ENCODE measurements at places on chromosomes 2 and 18.

- DNase-seq = no peak
Measured at GRCh38 chr18:3782901-3783300, 332.9 kb downstream of the TGIF1 start.

DNA sequence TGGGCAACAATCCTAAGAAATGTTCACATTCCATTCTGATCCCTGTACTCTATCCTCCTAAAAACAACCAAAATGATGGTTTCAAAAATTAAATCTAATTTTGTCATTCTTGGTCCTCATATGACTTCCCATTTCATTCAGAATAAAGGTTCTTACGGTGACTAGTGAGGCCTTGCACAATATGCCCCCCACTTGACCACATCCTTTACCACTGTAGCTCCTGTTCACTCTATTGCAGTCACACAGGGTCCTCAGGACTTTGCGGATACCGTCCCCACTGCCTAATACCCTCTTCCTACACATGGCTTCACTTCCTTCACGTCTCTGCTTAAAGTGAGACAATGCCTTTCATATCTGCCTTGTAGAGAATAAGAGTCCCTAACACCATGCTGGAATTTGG, 1058.7 kb upstream of the KLHL29 start:
- no peak for DNase-seq

DNA sequence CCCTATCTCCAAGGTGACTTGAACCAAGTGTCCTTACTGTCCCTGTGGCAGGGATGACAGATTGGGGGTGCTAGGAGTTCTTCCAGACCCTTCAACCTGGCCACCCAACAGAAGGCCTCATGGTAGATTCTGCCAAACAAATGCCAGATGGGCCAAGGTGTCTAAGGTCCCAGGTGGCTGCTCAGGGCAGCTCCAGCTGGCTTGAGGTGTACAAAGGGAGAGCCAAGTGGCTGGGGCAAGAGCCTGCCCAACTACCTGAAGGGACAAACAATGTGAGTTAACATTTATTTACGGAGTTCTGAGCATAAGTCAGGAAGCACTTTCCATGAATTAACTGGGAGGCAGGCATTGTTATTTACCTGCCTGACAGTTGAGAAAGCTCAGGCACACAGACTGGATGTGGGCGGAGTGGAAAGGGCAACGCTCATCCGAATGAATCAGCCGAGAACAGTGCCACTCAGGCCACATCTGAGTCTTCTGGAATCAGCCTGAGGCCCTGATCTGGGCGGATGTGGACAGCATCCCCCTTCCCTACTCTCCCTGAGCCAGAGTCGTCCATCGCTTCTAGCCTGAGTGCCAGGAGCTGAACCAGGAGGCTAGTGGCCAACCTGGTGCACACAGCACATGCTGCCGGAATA, 4.4 kb upstream of the KCNIP3 start:
- no peak for DNase-seq

DNA sequence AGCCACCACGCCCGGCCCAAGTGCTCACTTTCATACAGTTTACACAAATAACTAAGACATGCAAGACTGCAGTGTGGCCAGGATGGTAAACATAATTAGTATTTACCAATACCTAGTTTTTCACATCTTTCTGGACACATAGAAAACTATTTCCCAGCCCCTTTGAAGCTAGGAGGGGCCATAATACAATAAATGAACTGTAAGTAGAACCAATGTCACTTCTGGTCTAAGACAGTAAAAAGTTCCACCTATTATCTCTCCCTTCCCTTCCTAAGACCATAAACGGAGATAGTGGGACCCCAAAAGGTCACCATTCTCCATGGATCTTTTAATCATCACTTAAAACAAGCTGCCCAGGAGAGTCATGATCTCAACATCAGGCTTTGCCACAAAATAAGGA, 51.0 kb downstream of the NBAS start:
- no peak for DNase-seq

GRCh38 chr2:184598316-184599053, at the start of gene ZNF804A:
TSS of gene ZNF804A (plus strand) at chr2:184598529. CDS start at chr2:184598960, 431 bp downstream.
- peak; percentile 89 for DNase-seq

DNA sequence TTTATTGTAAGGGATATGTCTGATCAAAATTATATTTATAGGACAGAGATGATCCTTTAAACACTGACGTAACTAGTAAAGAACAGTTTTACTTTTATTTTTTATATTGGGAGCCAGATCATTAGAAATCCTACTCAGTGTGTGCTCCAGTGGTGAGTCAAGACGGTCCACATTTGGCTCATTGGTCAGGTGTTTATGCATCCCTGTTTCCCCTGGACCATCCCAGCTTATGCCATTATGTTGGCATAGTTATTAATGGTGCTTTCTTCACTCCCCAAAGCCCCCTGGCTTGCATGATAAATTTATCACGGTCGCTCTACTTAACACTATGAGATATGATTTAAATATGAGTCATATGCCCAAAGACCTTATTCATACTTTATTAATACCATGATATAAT, 293.4 kb downstream of the XIRP2 start:
- DNase-seq = no peak

DNA sequence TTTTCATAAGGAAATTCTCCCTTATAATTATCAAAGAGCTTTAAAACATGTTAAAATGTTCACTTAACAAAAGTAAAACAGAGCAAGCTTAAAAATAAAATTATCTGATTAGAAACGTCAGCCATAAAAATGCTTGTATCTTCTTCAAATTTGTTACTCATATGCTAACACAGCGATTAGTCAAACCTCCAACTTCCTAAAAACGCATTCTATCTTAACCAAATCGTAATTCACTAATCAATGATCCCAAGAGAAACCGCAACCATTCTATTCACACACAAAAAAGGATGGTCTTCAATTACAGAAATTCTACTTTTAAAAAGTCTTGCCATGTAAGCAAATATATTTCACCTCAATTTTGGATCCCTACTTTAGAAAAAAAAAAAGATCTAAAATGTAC, 1.9 kb downstream of the STK17B start:
- no peak for DNase-seq

- no peak for DNase-seq
Measured at GRCh38 chr2:233350708-233351107, 3.6 kb upstream of the DGKD start.

DNA sequence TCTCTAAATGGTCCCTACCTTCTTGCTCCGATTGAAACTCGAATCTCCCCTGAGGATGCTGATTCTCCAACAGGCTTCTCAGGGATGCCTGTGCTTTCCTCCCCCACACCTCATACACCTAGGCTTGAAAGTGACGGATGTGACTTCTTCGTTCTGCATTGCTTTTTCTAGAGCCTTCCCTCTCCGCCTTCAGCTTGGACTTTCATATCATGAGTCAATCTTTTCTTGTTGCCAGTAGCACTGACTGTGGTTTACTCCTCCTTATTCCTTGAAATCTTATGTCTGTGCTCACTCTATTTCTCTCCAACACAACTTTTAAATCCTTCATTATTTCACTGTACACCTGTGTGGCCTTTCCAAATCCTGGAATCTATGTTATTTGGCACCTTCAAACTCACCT, 451.4 kb downstream of the TMX3 start:
- no peak for DNase-seq

GRCh38 chr2:6845312-6845711, 20.4 kb downstream of the CMPK2 start:
- DNase-seq = no peak

GRCh38 chr18:50629148-50629631, 69.3 kb downstream of the MAPK4 start:
- peak; percentile 39 for DNase-seq

GRCh38 chr2:173400760-173401159, 46.1 kb downstream of the CDCA7 start:
- DNase-seq = peak; percentile 81

GRCh38 chr2:230097841-230098240, 29.1 kb upstream of the SLC16A14 start:
- DNase-seq = no peak

- no peak for DNase-seq
Measured at GRCh38 chr2:165436559-165436958, 32.9 kb upstream of the CSRNP3 start.

DNA sequence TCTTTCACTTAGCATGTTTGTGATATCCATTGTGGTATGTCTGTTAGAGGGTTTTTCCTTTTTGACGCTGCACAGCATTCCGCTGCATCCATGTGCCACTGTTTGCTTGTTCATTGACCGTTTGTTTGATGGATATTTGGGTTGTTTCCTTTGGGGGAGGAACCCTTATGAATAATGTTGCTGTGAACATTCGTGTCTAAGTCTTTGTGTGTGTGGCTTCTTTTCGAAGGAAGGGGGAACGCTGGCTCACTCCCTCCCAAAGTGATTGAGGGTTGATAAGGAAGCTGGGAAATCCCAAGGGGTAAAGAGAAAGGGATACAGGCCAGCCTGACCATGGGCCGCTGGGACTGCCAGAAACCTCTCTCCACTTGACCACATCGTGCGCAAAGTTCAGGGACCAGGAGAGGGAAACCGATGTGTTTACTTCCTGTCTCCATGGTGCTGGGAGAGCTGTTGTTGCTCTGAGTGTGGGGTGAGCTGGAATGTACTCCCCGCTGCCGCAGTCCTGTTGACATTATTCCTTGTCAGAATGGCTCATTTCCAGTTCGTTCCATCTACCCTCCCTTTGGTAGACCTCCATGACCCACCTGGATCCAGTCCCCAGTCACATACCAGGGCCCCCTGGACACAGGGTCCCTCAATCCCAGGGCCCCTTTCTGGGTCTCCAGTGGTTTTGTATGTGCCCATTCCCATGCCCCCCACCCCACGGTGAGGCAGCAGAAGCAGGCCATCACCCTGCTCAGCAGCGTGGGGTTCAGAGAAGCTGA, 39.6 kb downstream of the HS1BP3 start:
- no peak for DNase-seq

GRCh38 chr18:46502444-46502843, 154.6 kb downstream of the LOXHD1 start:
- DNase-seq = no peak

DNA sequence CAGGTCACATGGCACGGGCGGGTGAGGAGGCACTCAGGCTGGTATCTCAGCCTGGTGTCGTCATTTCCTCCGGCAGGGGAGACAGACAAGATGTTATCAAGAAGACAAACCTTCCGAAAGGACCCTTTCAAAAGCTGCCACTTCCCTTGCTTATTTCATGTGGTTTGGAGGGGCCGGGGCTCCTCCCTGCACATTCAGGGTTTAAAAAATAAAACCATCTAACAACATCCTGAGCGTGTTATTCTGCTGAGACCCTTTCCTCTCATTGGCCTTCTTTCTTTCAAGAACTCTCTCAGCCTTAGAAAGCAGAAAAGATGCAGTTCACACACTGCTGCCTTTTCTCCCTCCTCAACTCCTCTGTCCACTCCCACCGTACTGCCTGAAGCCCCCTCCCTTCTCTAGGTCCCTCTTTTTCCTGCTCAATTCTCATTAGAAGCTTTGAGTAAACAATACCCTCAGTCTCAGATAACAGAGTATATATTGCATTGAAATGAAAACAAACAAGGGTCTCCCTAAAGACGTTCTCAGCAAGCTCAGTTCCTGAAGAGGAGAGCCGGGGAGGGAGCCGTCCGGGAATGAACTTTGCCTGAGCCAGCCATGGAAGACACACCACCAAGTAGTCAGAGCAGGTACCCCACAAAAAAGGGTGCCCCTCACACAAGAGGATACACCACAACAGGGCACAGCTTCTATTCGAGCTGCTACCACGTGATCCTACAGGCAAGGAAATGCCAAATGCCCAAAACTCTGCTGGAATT, 9.7 kb downstream of the SMAD7 start:
- no peak for DNase-seq

GRCh38 chr2:211730215-211730614, 808.4 kb downstream of the ERBB4 start:
- DNase-seq = no peak

DNA sequence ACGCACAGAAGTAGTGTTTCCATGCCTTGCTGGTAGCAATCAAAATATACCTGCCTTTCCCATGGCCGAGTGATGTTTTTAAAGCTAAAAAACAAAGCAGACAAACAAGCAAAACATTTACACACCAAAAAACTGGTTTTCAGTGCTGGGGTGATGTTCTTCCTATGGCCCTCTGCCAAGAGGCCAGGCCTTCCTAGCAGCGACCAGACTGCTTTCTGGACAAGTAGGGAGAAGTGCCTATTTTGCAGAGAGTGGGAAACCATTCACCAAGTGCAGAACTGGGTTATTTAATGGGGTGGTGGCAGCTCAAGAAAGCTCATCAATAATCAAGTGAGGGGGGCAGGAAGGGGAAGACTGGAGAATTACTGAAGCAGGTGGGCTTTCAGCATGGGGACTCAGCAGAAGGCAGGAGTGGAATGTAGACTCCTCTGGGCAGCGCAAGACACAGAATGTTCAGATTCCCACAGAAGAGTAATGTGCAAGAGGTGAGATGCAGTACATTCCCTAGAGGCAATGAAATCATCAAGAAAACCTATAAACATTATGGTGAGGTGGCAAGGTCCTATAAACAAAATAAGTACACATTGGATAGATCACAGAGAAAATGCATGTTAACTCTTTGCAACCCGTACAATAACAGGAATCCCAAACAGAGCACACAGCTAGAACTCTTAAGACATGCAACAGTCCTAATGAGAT, 44.0 kb downstream of the CPO start:
- DNase-seq = no peak

All from NCI-H1694 treated with DMSO at 0.1 percent for 48 hours (cell line).